ENCODE measurements at places on chromosomes 13 and 19.

GRCh38 chr13:113090806-113091205 lies 14.8 kb upstream of the F7 start:
- DNase-seq, result no peak

- DNase-seq, result peak; percentile 44
Measured at GRCh38 chr19:47485210-47485609, 1.2 kb upstream of the KPTN start.

GRCh38 chr13:32472194-32472621 lies 44.3 kb upstream of the N4BP2L1 start:
- no peak for DNase-seq

DNA sequence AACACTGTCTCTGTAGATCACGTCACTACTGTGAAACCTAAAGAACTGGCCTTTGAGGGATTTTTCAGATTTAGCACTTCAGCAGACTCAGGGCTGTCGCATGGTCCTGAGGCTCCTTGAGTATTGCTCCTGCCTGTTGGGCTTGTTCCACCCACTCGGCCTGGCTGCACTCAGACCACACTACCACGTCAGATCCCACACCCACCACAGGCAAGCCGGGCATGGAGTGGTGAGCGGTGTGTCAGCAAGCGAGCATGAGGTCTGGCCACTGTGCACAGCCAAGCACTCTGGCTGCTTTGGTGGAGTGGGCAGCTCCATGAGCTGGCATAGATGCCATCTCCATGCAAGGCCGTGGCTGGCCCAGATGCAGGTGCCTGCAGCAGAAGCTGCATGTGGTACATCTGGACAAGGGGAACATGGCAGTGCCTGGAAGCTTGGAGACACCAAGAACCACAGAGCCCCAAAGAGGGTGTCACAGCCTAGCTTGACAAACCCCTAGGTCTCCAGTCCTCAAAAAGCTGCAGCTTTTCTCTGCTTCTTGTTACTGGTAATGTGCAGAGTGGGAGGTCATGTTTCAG lies 9.4 kb upstream of the IGFL1 start:
- DNase-seq, result no peak

Data from activated CD8-positive, alpha-beta T cell treated with anti-CD3 and anti-CD28 coated beads for 36 hours (primary cell).